ENCODE measurements at places on chromosomes 3 and 15.
A peak's percentile ranks its signal among the peaks of the same experiment; 100 is the strongest.

DNA sequence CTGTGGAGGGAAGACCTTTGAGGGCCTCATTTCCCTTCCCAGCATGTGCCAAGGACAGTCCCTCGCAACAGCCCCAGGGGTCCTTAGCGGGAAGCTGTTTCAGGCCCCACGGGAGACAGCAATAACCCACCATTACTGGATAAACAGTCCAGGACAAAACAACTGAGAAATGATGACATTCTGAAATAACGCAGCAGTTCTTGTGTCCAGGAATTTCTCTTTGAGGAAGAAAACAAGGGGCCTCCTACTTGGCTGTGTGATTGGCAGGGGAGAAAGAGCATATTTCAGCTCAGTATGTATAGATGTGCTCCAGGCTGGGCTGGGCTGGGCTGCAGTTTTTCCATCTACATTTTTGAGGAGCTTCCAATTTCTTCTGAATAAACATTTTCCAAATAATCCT, 82.2 kb upstream of the THBS1 start:
- no peak for DNase-seq

GRCh38 chr15:50182219-50183013, 420 bp downstream of the SLC27A2 start:
- DNase-seq, result no peak

GRCh38 chr3:83928903-83929302, 1029.9 kb upstream of the CADM2 start:
- no peak for DNase-seq

DNA sequence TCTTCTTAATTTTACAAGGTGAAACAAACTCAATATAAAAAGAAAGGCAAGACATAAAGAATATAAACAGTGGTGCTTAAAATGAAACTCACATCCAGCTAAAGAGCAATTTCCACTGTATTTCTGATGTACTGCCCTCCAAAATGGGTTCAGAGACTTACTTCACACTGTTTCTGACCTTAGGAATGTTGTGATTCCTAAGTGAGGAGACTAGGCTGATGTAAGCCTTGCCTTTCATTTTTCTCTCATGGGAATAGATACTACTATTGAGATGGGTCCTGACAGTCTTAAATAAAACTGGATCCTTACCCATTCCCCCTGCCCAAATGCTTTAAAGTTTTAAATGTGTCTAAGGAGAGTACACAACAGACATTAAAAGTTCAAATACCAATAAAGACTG, 86.9 kb downstream of the CBLB start:
- no peak for DNase-seq

- DNase-seq, result no peak
These were observed 23.8 kb downstream of the CFAP161 start for GRCh38 chr15:81157939-81158223.

DNA sequence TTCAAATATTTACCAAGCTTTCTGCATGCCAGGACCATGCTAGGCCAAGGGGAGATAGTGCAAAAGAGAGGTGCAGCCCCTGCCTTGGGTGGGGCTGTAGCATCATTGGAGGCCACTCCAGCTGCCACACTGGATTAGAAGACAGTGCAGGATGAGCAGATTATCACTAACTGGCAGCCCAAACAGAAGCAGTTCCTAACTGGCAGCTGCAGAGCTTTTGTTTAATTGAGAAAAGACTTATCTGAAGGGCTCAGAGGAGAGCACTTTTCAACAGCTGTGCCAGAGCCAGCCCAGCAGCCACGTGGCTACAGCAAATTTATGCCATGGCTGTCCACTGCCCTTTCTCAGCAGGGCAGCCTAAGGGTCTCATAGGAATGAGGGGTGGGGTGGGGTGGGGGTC, 13.5 kb upstream of the ACSBG1 start:
- no peak for DNase-seq

GRCh38 chr3:56375654-56376053, 92.6 kb downstream of the ERC2 start:
- DNase-seq, result no peak

GRCh38 chr3:114606336-114606735, 312.5 kb downstream of the TIGIT start:
- no peak for DNase-seq

DNA sequence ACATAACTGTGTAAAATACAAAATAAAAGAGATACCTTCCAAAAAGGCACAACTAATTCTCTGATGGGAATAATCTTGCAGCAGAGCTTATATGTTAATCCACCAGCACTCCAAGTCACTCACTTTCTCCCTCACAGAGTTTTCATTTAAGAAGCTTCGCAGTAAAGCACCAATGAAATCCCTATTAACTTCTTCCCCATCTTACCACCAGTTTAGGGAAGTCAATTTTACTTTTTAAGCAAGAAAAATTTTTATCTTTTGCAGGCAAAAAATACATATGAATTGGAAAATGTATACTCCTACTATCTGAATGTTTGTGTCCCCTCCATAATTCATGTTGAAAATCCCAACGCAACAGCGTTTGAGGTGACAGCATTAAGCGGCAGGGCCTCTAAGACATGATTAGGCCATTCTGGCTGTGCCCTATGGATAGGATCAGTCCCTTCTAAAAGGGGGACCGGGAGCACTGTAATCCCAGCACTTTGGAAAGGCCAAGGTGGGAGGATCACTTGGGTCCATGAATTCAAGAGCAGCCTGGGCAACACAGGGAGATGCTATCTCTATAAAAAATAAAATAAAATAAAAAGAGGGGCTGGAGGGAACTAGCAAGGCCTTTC, 435.8 kb downstream of the SHQ1 start:
- DNase-seq, result no peak

DNA sequence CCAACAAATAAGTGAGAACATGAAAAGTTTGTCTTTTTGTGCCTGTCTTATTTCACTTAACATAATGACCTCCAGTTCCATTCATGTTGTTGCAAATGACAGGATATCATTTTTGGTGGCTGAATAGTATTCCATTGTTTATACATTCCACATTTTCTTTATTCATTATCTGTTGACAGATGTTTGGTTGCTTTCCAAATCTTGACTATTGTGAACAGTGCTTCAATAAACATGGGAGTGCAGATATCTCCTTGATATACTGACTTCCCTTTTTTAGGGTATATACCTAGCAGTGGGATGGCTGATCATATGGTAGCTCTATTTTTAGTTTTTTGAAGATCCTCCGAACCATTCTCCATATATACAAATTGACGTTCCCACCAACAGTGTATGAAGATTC, 19.1 kb upstream of the CD200R1L start:
- DNase-seq, result no peak

GRCh38 chr3:195198426-195199346, 72.3 kb downstream of the XXYLT1 start:
- DNase-seq, result no peak

DNA sequence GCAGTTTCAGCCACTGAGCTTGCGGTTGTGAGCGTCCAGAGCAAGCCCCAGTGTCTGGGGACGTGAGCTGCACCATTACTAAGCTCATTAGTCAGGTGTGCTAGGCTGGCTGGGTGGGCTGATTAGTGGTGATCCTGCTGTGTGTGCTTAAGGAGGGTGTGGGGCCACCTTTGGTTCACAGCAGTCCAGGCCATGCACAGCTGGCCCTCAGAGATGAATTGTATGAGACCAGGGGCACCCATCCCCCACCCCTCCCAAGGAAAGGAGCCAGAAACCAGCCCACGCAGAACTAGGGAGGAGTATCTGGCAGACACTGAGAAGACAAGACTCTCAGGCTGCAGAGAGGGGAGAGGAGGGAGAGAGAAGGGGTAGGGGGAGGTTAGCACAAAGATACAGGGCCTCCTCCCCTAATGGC, 3.8 kb downstream of the TYRO3 start:
- DNase-seq, result no peak

GRCh38 chr3:115709093-115709492, 85.8 kb downstream of the GAP43 start:
- no peak for DNase-seq

- DNase-seq, result no peak
These were observed 641.1 kb upstream of the BCHE start for GRCh38 chr3:166478356-166478755.

GRCh38 chr3:165770781-165771180, 66.4 kb downstream of the BCHE start:
- DNase-seq, result no peak

- DNase-seq, result no peak
These were observed 140.3 kb downstream of the RPLP1 start for GRCh38 chr15:69592954-69593353.

DNA sequence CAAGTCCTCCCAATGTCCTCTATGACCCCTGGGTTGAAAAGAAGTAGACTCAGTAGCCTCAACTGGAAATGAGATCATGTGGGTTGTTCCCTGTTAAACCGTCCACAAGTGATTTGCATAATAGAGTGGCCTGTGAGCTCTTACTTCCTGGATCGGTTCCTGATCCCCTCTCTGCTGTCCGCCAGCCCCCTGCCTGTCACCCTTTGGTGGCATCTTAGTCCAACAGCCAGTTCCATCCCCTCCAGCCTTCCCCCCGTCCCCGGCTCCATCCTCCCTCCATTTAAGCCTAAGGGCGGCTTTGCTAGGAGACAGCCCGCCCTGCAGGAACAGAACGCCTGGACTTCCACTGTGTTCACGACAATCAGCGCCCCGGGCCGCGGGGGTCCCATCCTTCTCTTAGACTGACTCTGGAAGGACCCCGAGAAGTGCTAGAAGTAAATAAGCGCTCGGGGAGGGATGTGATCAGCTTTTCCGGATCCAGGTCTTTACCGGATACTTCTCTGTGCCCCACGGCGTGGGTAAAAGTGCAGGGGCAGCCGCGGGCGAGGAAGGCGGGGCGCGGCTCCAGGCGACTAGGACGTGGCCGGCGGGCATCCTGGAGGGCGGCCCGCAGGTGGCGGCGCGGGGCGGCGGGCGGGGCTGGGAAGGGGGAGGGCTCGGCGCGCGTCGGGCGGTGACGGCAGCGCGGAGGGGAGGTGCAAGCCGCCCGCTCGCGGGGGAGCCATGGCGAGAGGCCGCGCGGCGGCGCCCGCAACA, 51.2 kb upstream of the ULK4 start:
- DNase-seq, result peak; percentile 65

GRCh38 chr3:30476368-30477084, 129.9 kb upstream of the TGFBR2 start:
- DNase-seq, result no peak

- no peak for DNase-seq
These were observed 1.5 kb downstream of the BRK1 start for GRCh38 chr3:10116928-10117327.

- DNase-seq, result no peak
These were observed 17.5 kb downstream of the SENP7 start for GRCh38 chr3:101495552-101495951.

DNA sequence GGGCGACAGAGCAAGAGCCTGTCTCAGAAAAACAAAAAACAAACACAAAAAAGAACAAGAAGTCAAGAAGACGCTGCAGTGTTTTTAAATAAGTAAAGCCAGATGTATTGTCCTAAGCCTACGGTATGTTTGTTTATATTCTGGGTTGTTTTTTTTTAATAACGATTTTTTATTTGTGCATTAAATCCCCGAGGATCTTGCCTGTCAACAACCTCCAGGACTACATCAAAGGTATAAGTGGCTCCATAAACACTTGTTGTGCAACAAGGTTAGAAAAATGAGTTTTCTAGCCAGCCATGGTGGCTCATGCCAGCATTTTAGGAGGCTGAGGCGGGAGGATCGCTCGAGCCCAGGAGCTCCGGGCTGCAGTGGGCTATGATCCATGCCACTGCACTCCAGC, 26.1 kb downstream of the ITGB5 start:
- DNase-seq, result no peak

Data from putamen (tissue), 1 donor.